RCC 7860 (cell line): ENCODE measurements at places on chromosomes 12 and 14.
A peak's percentile ranks its signal among the peaks of the same experiment; 100 is the strongest.

DNA sequence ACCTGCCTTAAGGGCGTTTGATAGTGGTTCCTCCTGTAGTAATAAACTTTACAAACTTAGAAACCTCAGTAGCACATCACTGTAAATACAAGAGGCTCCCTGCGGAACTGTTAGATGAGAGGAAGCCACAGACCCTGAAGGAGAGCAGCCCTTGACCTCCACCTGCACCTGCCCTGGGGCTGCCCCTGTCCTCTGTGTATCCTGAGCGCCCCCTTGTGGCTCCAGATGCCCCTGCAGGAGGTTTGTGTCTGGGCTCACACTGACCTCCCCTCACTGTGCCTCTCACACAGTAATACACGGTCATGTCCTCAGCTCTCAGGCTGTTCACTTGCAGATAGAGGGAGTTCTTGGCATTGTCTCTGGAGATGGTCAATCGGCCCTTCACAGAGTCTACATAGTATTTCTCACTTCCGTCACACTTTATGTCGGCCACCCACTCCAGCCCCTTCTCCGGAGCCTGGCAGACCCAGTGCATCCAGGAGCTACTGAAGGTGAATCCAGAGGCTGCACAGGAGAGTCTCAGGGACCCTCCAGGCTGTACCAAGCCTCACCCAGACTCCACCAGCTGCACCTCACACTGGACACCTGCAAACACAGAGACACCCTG lies 1059.8 kb downstream of the TMEM121 start:
- DNase-seq, result no peak

- DNase-seq, result no peak
These were observed 20.3 kb upstream of the EIF5 start for GRCh38 chr14:103313704-103314103.

- DNase-seq, result no peak
These were observed 22.2 kb downstream of the ARF6 start for GRCh38 chr14:49915085-49915484.

GRCh38 chr12:121390856-121391255 lies 9.1 kb upstream of the RNF34 start:
- no peak for DNase-seq

GRCh38 chr14:104228221-104228620 lies 89.8 kb downstream of the KIF26A start:
- DNase-seq, result no peak

DNA sequence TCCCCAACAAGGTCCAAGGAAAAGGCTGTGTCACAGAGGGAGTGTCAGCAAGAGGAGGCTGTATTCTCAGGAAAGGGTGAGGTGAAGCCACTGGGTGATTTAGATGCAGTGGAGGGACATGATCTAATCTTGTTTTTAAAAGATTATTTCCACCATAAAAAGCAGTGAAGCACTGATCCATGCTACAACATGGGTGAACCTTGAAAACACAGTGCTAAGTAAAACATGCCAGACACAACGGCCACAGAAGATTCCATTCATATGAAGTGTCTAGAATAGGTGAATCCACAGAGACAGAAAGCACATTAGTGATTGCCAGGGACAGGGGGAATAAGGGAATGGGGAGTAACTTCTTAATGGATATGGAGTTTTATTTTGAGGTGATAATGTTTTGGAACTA lies 12.8 kb downstream of the RITA1 start:
- DNase-seq, result peak; percentile 52

GRCh38 chr12:88579601-88580050 lies 645 bp downstream of the KITLG start:
- DNase-seq, result no peak

DNA sequence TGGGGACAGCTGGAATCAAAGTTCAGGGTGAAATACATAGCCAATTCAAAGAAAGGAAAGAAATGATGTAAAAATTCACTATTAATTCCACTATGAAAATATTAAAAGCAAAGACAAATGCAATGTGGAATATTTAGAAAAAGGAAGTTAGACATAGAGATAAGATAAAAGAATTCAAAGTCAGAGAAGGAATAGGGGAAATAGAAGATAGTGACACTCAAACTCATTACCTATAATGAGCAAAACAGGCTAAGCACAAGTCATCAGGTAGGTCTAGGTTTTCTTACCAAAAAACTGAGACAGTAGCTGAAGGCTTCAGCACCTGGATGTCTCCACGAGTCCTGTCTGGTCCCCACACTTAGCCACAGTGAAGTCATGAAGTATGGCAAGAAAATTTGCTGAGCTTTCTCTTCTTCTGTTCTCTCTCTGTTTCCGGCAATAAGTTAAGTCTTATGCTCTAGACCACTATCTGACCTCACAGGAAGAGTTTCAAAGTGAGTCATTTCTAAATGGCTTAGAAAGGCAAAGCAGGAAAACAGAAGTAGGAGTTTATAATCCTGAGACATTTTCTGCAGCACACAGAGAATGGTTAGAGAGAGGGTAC lies at the start of gene C3AR1:
C3AR1 (minus strand) TSS at position 369 of the 604 bp plus-strand sequence. CDS start 6,174 bp downstream, outside the sequence.
- DNase-seq, result peak; percentile 70

DNA sequence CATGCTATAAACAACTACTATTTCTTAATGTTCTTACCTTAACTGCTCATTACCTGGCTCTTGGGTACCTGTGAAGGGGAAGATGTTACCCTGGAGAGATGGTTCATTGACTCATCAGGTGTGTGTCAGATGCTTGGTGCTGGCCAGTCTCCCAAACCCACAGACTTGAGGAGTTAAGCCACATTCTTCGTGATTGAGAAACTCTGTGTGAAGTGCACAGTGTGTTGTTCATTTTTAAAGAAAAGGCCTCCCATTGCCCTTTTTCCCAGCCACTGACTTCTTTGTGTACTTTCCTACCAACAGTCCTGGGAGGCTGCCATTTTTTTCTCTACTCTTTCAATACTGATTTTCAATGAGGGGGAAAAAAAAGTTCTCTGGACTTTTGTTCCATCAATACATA lies 3.2 kb downstream of the MGST1 start:
- DNase-seq, result peak; percentile 61

DNA sequence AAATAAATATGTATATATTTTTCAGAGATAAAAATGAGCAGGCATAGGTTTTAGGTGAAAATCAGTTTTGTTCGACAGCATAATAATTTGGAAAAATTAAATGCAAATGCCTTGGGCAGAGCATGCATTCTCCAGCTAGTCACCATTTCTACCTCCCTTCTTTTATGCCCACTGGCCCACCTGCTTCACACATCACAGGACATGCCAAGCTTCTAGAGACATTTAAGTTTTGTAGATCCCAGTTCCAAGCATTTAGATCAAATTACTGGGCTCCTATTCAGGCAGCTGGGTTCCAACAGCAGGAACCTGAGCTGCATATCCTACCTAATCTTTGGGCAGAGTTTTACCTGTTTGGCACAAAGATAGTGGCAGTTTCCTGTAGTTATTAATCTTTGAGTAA lies 67.6 kb upstream of the SLC38A4 start:
- no peak for DNase-seq
